Muscle of arm (tissue), 14 donors: ENCODE measurements at places on chromosomes 1 and 21.

GRCh38 chr1:176682830-176683535, 220.0 kb downstream of the PAPPA2 start:
- no peak for DNase-seq

DNA sequence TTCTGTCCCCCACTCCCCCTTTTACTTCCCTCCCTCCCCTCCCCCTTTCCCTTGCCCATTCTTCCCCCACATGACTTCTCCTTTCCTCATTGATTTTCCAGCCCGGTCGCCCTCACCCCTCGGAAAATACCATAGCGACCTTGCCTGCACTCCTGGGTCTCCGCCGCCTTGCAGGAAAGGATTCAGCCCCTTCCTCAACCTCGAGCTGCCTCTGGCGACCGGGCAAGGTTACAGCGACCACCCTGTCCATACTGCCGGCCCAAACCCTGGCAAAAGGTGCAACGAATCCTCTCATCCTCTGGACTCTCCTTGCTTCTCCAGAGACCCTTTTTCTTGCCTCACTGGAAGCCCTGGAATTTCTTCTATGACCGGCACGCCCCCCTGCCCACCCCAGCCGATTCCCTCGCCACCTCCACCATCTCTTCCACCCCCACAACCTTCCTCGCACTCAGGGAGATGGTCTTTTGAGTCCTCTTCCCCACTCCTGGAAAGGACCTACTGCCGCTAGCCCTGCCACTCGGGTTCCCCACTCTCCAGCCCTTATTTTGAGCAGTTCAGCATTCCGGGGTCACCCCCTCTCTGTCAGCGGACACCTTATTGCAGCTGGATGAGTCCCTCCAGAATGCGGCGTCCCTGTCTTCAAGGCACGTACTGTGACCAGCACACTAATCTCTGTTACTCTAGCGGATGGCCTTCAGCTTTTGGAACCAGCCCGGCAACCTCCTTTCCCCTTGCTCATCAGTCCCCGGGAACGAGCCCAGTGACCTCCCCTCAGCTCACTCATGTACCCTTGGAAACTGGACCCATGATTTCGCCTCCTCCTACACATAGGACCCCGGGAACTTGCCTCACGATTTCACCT, 846 bp downstream of the NSUN4 start:
- peak; percentile 5 for DNase-seq

- peak; percentile 72 for DNase-seq
Measured at GRCh38 chr1:204837440-204838084, 33.1 kb upstream of the NFASC start.

DNA sequence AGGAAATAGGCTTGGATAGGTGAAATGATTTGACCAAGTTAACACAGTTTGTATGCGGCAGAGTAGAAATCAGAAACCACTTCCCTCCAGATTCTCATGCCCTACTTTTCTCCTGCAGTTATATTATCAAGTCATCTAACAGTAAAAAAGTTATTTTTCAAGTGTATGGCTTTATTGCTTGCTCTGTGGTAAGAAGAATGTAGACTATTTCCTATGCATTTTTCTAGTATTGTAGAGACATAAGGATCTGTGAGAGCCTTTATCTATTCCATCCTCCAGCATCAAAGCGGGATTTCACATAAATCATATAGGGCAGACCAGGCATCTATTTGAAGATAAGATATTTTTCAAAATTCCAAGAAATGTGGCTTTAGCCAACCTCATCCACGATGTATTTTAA, 208.5 kb downstream of the TTLL7 start:
- no peak for DNase-seq

DNA sequence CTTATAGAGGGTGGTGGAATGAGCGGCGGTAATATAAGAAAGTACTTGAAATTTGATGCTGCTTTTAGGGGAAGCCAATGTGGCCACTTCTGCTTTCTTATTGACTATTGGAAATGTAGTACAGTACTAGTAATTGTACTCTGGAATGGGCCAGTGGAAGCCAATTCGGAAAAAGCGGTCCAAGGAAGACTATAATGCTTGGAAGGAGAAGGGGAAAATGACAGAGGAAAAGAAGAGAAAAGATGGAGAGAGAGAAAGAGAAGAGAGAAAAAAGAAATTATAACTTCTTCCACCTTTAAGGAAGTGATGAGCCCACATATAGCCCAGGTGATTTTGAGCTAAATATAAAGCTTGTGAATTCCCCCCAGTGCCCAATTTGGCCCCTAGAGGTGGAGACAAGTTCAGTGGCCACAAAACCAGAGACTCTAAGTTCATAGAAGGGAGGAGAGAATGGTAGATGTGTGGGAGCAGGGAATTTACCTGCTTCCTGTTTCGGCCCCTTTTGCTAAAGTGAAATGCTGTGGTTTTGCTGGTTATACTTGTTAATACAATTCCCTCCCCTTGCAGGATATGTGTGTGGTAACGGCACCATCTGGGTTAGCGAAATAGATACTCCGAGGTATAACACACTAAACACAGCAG, 35.7 kb upstream of the DUSP10 start:
- DNase-seq: no peak

- peak; percentile 48 for DNase-seq
Measured at GRCh38 chr1:88983791-88984559, 8.5 kb downstream of the KYAT3 start.

DNA sequence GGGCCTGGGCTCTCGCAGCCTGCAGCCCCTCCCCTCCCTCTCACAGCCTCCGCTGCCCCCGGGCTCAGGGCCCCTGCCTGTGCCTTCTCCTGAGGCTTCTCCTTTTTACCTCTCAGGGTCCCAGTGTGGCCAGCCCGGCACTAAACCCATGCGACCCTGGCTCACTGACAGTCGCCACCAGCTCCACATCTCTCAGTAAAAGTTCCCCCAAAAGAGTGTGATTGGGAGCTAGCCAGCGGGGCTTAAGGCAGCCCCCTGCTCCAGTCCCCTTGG, 26.6 kb downstream of the PDE9A start:
- DNase-seq: no peak

DNA sequence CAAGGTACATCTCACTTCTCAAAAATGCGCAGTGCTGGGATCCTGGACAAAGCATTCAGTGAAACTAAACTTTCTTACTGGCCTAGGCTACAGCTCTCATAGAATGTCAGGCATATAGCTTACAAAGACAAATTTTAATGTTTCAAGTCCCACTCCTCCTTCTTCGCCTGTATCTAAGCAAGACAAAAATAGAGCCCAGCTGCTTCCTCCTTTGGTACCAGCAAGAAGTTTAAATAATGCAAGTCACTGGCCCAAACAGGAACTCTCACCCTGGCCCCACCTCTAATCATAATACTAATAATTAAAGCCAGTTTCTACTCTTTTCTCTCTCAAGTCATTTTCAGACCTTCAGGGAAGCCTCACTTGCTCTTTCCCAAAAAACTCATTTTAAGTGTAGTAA, 1267.9 kb downstream of the MRPL39 start:
- no peak for DNase-seq

GRCh38 chr1:3551290-3551678, 60.0 kb downstream of the MEGF6 start:
- DNase-seq: no peak

GRCh38 chr1:226510453-226510852, 38.1 kb upstream of the STUM start:
- no peak for DNase-seq

GRCh38 chr1:99850459-99851291, 514 bp downstream of the AGL start:
- DNase-seq: no peak

GRCh38 chr21:45820171-45821091, 161.1 kb upstream of the COL6A1 start:
- peak; percentile 89 for DNase-seq

DNA sequence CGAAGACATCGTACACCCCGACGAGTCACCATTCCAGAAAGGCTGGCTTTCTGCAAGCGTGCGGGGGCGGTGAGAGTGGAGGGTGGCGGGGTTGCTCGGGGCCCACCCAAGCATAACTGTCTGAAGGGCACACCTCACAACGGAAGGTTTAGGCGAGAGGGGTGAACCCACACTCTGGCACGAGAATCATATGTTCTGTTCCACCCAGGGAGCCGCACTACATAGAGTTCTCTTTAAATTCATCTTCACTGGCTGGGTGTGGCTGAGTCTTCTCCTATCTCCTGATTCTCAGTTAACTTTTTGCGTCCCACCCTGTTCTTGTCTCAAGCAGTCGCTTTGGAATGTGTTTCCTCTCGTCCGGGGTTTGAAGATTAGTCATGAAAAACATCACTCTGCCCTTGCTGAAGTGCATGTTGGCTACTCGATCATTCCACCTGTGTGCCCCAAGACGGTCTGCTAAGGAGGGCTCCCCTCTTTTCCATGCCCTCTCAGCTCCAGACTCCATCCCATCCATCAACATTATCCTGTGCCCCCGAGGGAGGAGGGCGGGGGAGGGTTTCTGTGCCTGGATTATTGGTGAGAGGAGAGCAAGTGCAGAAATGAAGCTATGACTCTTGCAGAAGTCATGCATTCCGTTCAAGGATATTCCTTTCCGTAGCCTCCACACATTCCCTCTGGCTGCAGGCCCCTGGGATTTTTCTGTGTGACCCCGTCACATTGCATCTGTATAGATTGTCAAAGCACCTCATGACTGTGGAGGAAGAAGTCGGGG, 53.5 kb upstream of the CD34 start:
- DNase-seq: no peak

GRCh38 chr21:38186661-38187270, 70.0 kb upstream of the KCNJ15 start:
- DNase-seq: no peak

GRCh38 chr1:244815600-244816099, 19.8 kb upstream of the COX20 start:
- DNase-seq: no peak

GRCh38 chr1:109994654-109995053, 10.1 kb downstream of the AHCYL1 start:
- no peak for DNase-seq

DNA sequence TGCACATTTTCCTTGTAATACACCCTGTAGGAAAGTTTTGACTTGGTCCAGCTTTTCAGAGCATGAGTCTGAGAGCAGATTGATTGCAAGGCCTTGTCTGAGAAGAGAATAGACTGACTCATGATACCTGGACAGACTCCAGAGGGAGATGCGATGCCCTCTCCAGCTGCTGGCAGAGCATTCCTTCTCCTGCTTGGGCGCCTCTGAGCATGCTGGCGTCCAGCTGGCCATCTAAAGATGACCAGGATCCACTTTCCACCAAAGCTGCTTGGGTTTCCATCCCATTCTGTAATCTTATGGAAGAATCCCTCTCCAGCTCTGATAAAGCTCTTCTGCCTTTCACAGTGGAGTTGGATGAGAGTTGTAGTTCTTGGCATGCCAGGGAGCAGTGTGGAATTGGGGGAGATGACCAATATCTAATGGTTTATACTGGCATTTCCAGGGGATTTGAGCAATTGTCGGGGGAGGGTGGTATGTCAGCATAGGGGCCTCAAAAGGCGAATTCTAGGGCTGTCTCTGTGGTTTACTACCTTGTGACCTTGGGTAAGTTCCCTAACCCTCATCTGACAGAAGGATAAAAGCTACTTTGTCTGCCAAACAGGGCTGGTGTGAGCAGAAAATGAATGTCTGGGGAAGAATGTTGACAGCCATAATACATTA, 19.5 kb downstream of the SZRD1 start:
- peak; percentile 36 for DNase-seq

DNA sequence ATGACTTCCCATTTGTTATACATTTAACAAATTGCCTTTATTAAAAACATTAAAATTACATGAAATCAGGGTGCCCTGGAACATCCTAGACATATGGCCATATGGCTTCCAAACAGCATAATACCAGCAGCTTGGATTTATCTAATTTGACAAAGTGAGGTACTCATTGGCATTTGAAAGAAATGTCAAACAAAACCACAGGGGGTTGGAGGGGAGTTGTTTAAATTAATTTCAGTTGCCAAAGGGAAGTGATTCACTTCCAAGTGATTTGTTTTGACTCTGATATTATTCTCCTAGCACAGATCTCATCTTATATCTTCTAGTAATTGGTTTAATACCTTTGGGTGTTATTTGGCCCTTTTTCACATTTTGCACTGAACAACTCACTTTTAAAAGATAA, 24.5 kb upstream of the POU2F1 start:
- no peak for DNase-seq

- DNase-seq: peak; percentile 49
Measured at GRCh38 chr1:222897527-222898190, 82.8 kb downstream of the DISP1 start.

- DNase-seq: peak; percentile 59
Measured at GRCh38 chr1:207049974-207050391, 1.0 kb downstream of the YOD1 start.

DNA sequence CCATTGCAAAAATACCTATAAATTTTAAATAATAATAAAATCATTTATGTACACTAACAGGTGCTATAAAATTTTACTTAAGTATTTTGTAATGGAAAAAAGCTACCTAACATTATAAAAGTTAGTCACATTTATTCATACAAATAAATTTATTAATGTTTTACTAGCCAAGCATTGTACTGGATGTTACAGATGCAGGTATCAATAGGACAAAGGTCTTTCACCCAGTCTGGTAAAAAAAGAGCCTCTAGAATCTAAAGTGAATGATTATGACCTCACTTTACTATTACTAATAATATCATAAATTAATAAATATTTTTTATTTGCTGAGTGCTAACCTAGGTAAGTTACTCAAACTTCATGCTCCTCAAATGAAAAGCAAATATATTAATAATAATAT, 170.6 kb downstream of the KCNT2 start:
- no peak for DNase-seq

GRCh38 chr1:216422821-216423520, at the start of gene USH2A:
Gene USH2A, minus strand, starts transcription at chr1:216423448. Its CDS starts 1,112 bp downstream, at chr1:216422336.
- no peak for DNase-seq

- no peak for DNase-seq
Measured at GRCh38 chr1:8252266-8252951, 65.5 kb upstream of the SLC45A1 start.

- no peak for DNase-seq
Measured at GRCh38 chr1:29180497-29181412, 945 bp downstream of the SRSF4 start.

GRCh38 chr1:223832637-223832943, 13.2 kb downstream of the TP53BP2 start:
- DNase-seq: no peak

- no peak for DNase-seq
Measured at GRCh38 chr1:41320895-41321676, 40.1 kb upstream of the FOXO6 start.

GRCh38 chr1:190809312-190809711, 331.6 kb upstream of the BRINP3 start:
- no peak for DNase-seq
